Stimulated activated CD8-positive, alpha-beta memory T cell treated with anti-CD3 and anti-CD28 coated beads, Interleukin-7, amount 100 ng/mL, for 1 hour (primary cell): ENCODE measurements at places on chromosomes 6 and 20.

GRCh38 chr6:33987531-33988021 is 158.3 kb downstream of the GRM4 start:
- DNase-seq: no peak

DNA sequence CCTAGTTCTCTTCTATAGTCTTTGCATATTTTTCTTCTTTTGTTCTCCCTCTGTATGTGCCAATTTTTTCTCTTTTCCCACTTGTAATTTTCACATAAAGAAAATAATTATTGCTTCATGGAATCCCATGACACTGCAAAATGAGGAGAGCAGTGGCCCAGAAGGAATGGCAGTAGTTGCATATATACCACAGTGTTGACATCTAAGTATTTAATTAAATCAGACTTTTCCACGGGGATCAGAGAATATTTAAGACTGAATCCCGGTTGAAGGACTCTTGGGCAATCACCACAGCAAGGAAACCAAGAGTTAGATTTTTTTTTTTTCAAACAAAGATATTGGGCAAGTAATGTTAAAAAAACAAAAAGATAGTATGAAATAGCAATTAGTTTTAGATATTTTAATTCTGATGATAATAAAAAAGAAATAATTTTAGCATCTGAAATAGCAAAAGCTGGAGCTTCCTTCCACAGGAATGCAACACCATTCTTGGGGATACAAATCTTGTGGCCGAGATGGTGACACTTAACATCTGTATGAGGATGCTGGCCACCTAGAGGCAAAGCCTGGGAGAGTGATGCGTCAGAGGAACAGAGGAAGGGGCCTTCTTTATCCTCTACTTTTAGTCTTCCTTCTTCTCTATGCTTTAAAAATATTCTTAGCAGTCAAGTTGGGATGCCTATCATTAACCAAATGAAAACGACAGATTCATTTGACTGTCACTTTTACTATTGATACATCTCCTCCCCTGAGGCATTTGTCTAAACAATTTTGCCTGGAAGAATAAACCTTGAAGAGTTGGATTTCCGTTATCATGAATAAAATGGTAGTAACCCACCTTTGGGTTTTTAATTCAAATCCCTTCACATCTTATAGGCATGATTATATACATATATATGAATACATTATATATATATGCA is 356.2 kb downstream of the GJA1 start:
- DNase-seq: no peak

GRCh38 chr6:50815436-50816114 is 3.1 kb upstream of the TFAP2B start:
- DNase-seq: no peak

- no peak for DNase-seq
Measured at GRCh38 chr20:10131732-10132345, 86.8 kb upstream of the SNAP25 start.

DNA sequence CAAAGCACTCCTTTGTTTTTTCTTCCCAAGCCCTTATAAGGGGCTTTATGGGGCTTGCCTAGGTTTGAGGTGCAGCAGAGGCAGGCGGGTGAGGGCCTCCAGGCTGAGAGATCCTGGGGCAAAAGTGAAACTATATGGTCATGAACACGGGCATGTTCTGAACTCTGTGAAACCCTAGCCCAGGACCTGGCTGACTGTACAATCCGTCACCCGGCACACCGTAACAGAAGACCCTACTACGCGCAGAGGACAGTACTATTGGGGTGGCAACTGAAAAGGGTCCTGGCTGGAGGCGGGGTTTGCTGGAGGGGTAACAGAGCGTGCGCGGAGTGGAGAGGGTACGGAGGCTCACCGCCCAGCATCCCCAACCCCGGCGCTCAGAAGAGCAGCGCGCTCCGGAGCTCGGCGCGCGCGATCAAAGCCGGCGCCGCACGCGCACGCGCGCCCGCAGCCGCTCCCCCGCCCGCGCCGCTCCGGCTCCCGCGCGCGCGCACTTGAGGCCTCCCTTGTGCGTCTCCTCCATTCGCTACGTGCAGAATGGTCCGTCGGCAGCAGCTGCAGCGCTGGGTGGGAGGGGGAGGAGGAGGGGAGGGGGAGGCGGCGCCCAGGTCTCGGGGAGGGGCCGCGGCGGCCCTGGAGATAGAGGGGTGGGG is 54.2 kb downstream of the MRPL14 start:
- peak; percentile 15 for DNase-seq
